ENCODE measurements at places on chromosomes 1 and 21.

- DNase-seq = no peak
These were observed 641.0 kb downstream of the PLPP3 start for GRCh38 chr1:55938376-55938850.

- DNase-seq = peak; percentile 19
These were observed 49.0 kb downstream of the MAP10 start for GRCh38 chr1:232853994-232854797.

GRCh38 chr1:221670081-221670480, 71.8 kb downstream of the DUSP10 start:
- DNase-seq = no peak

DNA sequence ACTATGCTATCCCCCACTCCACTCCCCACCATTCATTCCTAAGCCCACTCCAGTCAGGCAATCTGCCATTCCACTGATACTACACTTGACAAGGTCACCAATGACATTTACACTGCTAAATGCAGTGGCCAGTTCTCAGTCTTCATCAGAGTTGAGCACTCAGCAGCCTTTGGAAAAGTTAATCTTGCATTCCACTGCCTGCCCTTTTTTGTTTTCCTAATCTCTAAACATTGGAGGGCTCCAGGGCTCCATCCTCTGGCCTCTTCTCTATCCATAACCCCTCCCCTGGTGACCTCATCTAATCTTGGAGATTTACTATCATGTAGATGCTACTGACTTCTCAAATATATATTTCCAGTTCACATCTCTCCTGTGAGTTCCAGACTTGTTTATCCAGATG, 70.9 kb upstream of the S1PR1 start:
- DNase-seq = no peak

GRCh38 chr21:31554511-31555022, 104.9 kb upstream of the SOD1 start:
- DNase-seq = peak; percentile 25

DNA sequence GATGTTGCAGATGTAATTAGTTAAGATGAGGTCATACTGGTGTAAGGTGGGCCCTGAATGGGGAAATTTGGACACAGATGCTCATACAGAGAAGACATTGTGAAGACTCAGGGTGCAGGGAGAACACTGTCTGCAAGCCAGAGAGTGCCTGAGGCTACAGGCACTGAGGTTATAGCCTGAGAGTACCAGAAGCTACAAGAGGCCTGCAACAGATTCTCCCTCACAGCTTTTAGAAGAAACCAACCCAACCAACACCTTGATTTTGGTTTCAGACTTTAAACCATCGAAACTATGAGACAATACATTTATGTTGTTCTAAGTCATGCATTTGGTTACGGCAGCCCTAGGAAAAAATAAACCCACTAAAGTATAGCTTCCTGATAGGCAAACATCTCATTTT, 321.7 kb upstream of the USP25 start:
- DNase-seq = no peak

DNA sequence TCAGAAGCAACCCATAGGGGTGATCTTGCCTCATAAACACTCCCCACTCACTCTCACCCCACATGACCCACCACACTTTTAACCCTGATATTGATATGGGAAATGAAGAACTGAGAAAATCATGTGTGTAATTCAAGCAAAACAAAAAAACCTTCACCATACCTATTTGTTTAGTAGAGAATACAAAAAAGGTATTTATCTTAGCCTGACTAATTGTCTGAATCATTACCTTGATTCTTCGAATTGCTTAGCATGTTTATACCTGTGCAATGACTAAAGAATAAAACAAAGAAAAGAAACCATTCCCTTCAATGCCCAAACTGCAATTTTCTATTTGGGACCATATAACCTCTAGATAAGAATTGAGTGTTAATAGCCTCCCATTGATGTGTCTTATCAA, 1.8 kb downstream of the CLDN17 start:
- DNase-seq = no peak

DNA sequence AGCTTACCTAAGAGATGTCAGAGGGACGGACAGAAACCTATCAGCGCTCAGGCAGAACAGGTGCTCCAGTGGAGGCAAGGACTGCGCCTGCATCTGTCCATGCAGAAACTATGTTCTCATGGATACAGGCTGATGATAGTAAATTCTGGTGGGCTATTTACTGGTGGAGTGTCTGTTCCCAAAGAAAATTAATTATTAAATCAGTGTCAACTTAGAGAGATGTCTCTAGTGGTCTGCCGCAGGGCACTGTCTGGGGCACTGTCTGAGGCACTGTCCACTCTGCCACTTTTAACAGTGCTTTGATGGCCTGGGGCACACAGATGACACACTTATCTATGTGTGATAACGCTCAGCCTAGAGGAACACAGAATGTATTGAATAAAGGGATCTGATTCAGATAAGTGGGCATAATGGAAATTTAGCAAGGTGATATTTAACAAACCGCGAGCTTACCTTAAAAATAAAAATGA, 148.1 kb downstream of the RGS7 start:
- no peak for DNase-seq

- no peak for DNase-seq
These were observed 197.0 kb upstream of the UBE2U start for GRCh38 chr1:64006276-64007051.

DNA sequence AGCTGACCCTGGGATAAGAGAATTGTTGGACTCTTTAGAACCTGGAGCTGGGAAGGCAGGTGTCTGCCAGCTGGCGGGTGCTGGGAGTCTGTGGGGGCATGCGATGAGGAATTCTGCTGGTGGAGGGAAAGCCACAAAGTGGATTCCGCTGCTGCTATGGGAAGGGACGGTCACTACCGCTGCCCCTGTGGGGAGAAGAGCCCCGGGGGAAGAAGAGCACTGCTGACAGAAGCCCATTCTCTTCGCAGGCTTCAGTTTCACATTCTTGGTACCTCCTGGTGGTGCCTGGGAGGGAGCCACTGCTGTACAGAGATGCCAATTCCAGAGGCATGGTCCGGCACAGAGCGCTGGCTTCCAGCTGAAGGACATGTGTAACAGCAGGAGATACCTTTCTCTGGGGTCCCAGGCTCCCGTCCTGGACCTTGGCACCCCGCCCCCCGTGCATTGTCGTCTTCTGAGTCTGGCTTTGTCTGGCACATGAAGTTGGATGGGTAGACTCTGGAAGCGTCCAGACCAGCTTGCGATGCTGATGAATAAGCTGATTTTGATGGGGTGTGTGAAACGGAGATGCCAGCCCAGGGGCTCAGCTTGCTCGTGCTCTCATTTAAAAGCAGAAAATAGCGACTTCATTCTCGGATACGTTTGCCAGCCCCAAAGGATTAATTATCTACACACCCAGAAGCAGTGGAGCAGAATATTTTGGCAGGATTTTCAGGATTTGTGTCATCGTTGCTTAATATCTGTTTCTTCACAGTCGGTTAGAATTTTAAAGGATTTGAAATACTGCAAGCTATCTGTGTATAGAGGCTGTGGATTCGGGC, 13.2 kb downstream of the PDXK start:
- DNase-seq = no peak

DNA sequence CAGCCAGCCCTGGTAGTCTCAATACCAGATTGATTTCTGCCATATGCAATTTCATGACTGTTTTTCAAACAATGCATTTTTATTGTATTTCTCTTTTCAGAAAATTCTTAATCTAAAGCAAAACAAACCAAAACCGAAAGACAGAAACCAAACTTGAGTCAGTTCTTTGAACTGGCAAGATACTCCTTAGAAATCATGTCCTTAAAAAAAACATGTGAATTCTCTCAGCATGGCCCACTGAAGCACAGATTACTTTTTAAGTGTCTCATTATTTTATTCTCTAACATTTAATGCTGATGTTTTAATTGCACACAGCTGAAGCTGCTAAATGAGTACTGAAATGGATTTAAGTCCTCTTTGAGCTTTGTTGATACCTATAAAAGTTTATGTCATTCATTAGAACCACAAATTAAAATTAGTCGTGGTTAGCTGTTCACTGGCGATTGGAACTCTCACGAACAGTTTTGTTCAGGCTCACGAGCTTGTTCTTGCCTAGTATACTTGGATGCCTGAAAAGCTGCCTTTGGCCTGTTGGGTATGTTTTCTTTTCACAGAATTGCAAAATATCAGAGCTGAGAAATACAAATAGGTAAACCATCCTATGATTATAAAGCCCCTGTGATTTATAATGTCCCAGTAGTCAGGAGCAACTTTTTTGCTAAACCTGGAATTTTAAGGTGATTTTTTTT, 87.5 kb downstream of the CAMTA1 start:
- DNase-seq = no peak

All from MV-4-11 (cell line).